ENCODE measurements at places on chromosomes 3 and 15.

DNA sequence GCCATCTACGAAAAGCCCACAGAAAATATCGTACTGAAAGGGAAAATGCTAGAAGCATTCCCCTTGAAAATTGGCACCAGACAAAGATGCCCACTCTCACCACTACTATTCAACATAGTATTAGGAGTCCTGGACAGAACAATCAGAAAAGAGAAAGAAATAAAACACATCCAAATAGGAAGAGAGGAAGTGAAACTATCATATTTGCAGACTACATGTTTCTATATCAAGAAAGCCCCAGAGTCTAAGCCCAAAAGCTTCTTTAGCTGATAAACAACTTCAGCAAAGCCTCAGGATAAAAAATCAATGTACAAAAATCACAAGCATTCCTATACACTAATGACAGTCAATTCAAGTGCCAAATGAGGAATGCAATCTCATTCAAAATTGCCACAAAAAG, 15.6 kb downstream of the OR5K3 start:
- no peak for DNase-seq

DNA sequence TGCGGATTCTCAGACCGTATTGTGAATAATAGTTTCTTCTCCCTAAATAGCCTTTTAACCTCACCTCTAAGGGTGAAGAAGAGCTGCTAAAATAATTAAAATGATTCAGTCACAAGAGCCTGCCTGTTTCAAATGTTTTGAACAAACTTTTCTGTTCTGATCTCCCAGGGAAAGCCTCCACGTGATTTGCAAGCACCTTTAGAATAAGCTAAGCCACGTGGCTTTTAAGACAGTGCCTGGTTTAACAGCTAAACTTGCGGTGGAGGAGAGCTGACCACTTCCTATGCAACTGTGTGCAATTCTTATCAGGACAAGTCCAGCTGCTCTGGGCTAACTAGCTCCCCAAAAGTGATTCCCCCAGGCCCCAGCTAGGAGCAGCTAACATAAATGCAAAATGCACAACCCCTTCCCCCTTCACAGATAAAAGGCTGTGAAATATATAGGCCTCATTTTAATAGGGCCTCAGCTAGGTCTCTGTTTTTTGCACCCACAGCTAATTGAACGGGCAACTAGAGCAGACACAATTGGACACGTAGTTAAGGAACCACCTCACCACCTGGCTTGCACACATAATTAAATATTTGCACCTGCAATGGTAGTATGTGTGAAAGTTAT, 401.2 kb upstream of the NR2F2 start:
- DNase-seq: peak; percentile 72

- DNase-seq: peak; percentile 10
Measured at GRCh38 chr15:69297642-69298353, 914 bp upstream of the PAQR5 start.

GRCh38 chr15:63349156-63349555, 32.5 kb downstream of the CA12 start:
- no peak for DNase-seq

DNA sequence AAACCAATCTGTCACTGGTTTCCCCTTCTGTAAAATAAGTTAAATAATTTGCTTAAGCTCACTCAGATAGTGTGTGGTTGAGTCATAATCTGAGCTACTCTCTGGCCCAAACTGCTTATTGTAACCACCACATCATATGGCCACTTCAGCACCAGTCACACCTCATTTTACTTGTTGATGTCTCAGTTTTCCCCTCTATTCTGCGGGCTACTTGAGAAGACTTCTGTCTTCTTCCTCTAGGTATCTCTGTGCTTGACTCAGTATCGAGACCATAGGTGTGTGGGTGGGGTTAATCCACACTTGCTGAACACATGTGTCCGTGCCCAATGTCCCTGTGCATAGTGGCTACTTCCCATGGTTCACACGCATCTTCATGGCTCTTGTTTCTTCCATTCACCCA, 32.9 kb downstream of the CRYGS start:
- peak; percentile 86 for DNase-seq

DNA sequence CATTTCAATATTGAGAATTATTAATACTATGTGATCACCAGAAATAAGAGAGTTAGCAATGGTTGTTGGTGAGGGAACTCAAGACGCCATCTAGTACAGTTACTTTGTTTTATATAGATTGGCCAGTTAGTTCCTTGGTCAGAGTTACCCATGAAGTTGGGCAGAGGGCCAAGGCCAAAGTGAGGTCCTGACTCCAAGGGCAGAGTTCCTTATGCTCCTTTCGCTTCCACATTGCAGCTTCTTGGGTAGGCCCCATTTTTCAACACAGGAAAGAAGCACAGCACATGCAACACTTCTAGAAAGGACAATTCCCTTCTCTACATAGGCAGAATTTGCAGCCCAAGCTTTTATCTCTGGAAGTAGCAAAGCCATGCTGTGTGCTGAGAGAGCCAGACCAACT, 178.6 kb downstream of the KCNAB1 start:
- DNase-seq: no peak

- DNase-seq: no peak
Measured at GRCh38 chr3:101303836-101304235, 16.5 kb downstream of the IMPG2 start.

DNA sequence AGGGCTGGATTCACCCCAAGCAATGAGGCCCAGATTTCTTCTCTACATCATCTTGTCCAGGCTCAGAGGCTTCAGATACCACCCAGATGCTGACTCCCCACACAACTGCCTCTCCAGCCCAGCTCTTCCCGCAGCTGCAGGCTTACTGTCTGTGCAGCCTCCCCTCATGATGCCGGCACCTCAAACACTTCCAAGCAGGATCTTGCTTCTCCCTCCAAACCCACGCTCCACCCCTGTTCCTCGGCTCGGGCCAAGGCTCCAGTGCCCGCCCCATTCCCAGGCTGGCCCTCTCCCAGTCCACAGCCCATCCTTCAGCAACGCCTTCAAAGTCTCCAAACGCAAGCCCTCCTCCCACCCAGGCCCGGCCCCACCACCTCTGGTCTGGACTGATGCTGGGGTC, 159.2 kb upstream of the LINGO1 start:
- no peak for DNase-seq

DNA sequence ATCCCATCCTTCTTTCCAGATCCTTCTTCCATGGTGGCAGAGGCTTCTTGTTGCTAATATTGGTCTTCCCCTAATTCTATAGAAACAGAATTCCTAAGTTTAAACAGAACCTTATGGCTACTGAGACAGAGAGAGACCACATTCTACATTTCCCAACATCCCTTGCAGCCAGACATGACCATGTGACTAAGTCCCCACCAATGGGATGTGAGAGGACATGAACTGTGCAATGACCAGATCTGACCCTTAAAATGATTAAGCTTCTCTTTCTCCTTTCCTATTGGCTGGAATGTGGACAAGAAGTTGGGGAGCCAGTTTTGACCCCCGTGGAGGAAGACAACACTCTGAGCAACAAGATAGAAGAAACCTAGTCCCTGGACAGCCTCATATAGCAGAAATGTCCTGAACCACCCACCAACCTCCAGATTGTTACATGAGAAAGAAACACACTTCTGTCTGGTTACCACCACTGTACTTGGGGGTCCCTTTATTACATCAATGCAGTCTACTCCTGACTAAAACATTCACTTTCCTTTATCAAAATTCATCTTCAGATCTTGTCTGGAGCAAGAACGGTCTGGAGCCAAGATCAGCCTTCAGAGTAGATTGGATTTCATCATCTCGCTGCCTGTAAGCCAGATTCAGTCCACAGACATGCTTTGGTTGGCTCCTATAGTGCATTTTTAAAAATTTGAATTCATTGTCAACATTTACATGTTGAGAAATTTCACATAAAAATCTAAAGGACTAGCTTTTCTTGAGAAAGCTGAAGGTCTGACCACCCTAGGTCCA, 183.9 kb downstream of the SHQ1 start:
- DNase-seq: no peak

- peak; percentile 10 for DNase-seq
Measured at GRCh38 chr3:61146010-61146890, 105.0 kb downstream of the FHIT start.

DNA sequence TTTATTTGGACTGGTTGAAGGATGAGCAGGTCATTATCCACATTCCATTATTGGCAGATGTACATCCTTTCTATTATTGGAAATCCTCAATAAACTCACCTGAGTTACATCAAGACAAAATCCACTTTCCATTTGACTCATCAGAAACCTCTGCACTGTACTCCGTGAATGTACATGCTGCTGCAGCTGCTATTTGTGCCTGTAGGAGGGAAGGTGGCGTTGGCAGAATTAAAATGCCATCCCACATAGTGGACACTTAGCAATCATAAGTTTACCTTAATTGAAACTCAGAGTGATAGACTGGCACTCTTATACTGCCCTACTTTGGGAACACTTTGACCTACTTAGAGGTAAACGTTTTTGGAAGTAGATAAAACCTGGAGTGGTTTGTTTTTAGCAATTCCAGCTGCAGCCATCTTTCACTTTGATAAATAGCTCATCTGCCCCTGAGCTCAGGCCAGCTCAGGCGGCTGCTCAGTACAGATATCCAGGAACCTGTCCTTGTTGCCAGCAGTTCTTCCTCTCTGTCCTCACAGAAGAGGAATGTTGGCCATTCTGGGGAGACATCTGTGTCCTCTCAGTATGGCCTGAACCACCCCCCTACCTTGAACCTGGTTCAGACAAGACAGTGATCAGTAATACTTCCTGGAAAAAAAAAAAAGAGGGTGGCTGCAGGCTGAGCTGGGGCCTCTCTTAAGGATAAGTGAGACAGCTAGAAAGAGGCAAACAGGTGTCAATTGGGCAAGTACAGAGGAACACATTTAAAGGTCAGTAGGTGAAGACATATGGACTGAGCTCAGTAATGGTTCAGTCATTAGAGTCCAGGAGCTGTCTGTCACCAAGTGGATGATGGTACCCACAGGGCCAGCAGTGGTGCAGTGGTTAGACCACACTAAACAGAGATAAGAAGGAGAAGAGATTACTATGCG, 153.4 kb upstream of the UMPS start:
- peak; percentile 57 for DNase-seq
